Spinal cord (tissue), 10 donors: ENCODE measurements at places on chromosomes 3 and 15. TPM values are rescaled to one million over a fixed set of nuclear protein-coding genes. Genes with fewer than 3 reads are reported as not detected.

PDHB gene
- 109 TPM for total RNA-seq

PAQR5 gene
- total RNA-seq = 9.3 TPM

SPTBN5 gene
- 2.9 TPM for total RNA-seq

PLXNA1 gene
- 26.3 TPM for total RNA-seq

GTF2A2 gene
- total RNA-seq = 85.8 TPM
